ENCODE measurements at places on chromosomes 1 and 21.
A peak's percentile ranks its signal among the peaks of the same experiment; 100 is the strongest.

DNA sequence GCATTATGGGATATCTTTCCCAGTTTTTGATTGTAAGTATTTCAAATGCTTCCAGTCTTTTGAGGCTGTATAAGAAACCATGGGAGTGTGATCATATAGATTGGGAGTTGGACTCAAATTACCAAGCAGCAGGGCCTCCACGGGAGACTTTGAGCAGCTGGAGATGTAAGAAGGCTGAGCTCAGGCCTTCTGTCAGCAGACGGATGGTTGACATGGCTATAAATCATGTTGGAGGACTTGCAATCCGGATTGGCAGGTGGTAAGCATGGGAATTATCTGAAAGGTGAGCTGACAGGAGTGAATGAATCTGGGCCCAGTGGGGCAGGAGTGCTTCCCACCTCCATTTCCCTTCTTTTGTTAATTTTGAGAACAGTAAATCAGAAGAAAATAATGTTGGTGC lies 83.2 kb upstream of the PPM1J start:
- no peak for DNase-seq

DNA sequence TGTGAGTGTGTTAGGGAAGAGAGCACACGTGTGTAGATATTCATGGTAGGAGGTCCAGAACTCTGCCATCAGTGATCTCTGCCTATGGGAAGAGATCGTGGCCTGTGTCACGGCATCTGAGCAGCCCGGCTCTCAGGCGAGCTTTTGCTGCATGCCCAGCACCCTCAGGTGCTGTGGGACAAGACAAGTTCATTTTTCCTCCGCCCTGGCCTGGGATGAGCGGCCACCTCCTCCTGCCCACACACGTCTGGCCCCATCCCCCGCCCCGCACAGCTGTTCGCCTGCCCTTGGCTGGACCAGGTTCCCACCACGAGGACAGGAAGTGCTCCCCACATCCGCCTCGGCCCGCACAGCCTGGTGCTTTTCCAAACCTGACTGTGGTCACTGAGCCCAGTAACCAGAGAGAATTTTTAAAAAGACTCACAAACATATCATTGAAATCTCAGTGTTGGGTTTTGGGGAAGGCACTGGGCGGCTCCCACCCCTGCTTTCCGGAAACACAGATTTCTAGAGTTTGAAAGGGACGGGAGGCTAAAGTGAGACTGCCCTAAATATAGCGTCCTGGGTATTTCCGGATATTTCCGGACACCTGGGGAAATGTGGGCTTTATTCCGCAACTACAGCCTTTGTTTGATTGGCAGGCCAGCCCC lies 18.0 kb downstream of the BMP8A start:
- no peak for DNase-seq

DNA sequence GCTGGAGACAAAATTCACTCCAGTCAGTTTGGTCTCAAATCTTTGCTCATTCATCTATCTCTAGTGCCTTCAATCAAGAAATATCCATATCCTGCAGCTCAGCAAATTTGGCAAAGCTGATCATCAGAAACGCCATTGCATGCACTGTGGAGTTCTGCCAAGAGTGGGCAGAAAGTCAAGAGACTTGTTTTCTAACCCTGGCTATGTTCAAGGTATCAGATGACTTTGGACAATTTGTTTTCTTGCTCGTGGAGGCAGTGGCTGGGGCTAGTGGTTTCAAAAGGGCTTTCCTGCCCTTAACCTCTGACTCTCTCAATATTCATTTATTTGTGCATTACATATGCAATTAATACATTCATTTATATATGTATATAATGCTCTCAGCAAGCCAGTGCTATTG lies 12.8 kb upstream of the LRRC52 start:
- DNase-seq: no peak

- DNase-seq: no peak
Observed at GRCh38 chr1:207172885-207173284, 68.9 kb downstream of the C4BPA start.

DNA sequence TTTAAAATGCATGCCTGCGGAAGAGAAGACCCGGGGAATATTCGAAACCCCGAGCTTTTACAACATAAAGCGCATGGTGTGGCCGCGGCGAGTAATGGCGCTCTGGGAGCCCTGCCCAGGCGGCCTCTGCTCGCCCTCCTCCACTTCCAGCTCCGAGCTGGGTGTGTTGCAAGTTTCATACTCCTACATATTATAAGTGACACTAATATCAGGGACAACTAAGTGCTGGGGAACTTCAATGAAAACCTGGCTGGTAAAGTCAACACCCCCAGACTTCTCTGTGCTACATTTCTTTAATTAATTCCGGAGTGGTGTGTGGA lies 11.8 kb downstream of the SIM2 start:
- no peak for DNase-seq

- DNase-seq: no peak
Observed at GRCh38 chr1:101338714-101339430, 102.1 kb downstream of the S1PR1 start.

DNA sequence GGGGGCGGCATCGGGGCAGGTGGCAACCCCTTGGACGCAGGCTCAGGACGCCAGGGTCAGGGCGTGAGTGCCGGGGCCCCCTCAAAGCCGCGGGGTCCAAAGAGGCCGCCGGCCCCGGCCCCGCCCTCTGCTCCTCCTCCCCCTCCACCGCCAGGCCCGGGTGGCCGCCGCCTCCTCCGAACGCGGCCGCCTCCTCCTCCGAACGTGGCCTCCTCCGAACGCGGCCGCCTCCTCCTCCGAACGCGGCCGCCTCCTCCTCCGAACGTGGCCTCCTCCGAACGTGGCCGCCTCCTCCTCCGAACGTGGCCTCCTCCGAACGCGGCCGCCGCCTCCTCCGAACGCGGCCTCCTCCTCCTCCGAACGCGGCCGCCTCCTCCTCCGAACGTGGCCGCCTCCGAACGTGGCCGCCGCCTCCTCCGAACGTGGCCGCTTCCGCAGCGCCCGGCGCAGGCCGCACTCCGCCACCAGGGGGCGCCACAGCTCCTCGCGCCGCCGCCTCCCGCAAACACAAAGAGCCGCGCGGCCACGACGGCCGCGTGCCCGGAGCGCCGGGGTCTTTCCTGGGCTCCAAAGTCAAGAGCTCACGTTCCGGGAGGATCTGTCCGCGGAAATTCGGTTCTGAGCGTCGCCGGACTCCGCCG lies 19.3 kb upstream of the SAMD11 start:
- peak; percentile 42 for DNase-seq

GRCh38 chr1:196608390-196609369 lies at the start of gene KCNT2:
TSS of gene KCNT2 (minus strand) at chr1:196608440. CDS start at chr1:196608309, 131 bp downstream.
- DNase-seq: peak; percentile 69

DNA sequence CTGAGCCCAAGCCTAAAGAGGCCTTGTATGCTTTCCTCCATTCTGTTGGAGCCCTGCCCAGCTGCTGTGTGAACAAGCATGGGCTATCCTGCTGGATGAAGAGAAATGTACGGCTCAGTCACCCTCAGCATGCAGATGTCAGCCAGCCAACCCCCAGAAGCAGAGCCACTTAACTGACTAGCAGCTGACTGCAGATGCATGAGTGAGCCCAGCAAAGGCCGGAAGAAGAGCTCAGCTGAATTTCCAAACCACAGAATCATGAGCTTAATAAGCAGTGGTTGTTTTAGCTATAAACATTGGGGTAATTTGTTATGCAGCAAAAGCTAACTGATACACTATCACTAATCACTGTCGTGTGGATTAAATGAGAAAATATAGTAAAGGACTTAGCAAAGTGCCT lies 39.0 kb downstream of the FOXO6 start:
- no peak for DNase-seq

DNA sequence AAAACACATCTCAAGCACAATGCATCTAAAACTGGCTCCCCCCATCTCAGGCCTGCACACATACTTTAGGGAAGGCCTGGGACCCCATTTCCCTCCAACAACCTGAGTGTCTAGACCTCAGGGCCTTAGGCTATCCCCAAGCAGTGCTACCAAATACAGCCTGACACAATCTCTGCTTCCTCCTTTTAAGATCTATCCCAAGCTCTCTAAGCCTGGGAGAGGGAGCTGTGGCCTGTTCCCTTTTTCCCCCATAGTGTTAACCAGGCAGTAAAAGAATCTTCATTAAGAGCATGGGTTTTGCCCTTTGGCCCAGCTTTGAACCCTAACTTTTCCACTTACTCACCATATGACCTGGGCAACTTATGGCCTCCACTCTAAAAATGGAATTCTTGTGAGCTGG lies 10.8 kb upstream of the COL8A2 start:
- DNase-seq: no peak

GRCh38 chr1:24178407-24178806 lies 8.7 kb downstream of the IFNLR1 start:
- DNase-seq: no peak

GRCh38 chr1:53592985-53593757 lies 134.0 kb downstream of the DMRTB1 start:
- DNase-seq: no peak

DNA sequence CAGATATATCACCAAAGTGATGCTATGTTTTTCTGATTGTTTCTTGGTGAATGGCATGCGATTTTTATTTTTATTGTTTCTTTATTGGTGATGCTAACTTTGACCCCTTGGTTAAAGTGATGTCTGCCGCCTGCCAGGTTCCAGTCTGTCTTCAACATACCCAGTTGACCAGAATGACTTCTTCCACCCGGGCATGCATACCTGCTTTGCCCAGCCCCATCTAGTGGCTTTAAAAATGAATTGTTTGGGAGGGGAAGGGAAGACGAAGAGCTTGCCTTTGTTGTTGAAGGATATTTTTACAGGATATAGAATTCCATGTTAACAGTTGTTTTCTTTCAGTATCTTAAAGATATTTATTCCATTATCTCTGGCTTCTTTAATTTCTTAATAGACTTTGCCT lies 65.1 kb downstream of the ATG4C start:
- DNase-seq: no peak

GRCh38 chr1:29456685-29457435 lies 220.5 kb downstream of the PTPRU start:
- DNase-seq: no peak

- DNase-seq: no peak
Observed at GRCh38 chr1:158506369-158506987, 34.5 kb downstream of the OR10R2 start.

DNA sequence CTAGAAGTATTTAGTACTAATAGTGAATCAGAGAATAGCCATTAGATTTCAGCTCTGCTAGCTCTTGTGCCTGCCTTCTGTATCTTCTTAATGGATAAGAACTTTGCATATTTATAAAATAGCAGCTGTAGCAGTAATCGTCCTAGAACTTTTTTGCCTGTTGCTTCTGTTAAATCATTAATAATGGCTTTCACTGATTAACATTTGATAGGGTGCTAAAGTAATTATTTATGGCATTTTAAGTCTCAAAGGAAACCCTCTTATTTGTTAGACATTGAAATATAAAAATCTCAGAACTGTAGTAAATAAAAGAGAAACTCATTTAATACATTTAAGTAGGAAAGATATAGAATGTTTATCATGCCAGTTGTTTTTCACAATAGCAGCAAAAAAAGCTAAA lies 27.0 kb downstream of the SPEN start:
- DNase-seq: no peak

GRCh38 chr1:156126043-156126629 lies 11.6 kb downstream of the LMNA start:
- peak; percentile 96 for DNase-seq

DNA sequence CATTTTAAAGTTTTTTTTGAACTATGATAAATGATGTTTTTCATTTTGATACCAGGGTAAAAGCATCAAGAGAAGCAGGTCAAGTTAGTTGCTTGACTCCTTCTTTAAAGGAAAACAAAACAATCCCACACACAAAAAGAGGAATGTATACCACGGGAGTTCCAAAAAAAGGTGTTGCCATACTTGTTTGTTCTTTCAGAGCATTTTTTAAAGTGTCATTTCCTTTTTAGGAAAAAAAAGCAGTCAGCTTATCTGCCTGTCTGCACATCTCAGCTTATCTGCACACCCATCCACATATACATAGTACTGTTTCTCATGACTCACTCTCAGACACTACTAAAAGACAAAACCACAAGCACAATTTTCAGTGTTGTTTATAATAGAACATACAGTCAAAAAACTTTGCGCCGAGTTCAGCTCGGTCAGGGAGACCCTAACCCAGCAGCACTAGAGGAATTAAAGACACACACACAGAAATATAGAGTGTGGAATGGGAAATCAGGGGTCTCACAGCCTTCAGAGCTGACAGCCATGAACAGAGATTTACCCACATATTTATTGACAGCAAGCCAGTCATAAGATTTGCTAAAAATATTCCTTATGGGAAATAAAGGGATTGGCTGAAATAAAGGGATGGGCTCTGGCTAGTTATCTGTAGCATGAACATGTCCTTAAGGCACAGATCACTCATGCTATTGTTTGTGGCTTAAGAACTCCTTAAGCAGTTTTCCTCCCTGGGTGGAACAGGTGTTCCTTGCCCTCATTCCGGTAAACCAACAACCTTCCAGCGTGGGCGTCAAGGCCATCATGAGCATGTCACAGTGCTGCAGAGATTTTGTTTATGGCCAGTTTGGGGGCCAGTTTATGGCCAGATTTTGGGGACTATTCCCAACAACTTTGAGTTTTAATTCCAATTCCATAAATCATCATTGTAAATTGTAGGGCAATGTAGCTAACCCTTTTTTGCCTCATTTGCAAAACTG lies 11.4 kb upstream of the MNDA start:
- no peak for DNase-seq

DNA sequence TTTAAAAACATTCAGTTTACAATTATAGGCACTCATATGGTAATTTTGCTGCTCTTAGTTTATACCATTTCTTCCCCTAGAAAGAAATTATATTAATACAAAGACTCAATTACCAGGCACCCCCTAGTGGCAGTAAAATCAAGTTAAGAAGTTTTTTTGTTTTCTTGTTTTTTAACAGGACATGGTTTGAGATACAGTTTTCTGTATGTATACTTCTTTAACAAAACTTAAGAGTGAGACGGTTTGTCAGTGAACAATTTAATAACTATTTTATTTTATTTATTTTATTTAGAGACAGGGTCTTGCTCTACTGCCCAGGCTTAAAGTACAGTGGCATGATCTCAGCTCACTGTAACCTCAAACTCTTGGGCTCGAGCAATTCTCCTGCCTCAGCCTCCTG lies 224.6 kb downstream of the FAF1 start:
- peak; percentile 6 for DNase-seq
